Motor neuron (in vitro differentiated cells): ENCODE measurements at places on chromosomes 6 and 20.

DNA sequence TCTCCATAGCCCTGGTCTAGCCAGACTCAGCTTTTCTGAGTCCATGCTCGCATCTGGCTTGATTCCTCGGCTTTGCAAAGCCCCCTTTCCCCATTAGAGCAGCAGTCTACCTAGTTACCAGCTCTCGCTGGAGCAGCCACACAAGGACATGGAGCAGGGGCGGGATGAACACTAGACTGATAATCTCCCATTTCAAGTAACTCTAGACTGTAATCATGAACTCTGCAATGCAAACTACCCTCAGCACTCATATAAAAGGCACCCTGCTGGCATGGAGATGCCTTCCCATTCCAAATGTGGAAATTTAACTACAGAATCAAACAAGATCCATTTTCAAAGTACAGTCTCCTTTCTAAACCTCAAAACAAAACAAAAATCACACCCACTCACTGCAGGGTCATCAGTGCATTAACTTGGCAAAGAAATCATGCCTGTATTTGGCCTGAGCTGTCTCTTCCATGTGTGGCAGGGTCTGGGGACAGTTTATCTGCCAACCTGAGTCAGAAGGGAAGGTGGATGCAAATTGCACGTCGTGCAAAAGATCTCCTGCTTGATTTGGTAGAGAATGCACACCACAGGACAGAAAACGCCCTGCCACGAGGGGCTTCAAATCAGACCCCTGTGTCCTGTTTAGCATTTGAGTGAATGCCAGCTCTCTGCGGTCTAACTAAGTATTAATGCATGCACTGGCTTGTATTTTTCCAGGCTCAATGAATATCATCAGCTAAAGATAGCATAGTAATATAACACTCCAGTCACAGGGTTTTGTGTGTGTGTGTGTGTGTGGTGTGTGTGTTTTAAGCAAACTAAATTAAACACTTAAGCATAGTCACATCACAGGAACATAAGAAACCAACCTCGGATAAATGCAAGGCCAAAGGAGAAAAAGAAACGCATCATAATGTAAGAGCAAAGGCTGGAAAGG lies 85.3 kb downstream of the MYLK4 start:
- peak; percentile 88 for ATAC-seq

DNA sequence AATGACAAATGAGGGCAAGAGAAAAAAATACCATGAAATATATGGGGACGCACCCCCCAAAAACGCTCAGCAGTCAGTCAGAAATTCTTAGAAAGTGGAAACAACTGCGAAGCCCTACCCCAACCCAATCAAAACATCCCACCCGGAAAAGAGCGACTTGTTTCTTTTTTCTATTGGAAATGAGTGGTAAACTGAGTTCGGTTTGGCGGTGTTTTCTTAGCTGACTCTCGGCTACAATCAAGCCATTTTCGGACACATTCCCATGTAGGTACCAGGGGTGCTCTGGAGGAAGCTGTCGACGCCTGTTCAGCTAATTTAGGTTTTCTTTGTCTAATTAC lies 1.9 kb upstream of the FOXF2 start:
- ATAC-seq, result no peak

DNA sequence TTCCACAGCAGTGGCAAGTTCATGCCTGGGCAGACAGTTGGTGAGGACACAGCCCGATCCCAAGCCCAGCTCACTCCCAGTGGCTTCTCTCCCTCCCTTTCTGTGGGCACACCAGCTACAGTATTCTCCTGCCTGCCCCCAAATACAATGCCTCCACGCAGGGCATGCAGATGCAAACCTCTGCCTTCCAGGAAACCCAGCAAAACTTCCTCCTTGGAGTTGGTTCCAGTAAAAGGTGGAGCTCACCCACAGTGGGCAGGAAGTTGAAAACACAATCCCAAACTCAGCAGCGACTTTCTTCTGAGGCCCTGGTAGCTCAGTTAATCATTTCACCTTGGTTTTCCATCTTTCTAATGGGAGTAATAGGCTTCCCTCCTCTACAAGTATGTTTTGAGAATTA lies 93.7 kb downstream of the LY86 start:
- ATAC-seq, result no peak

DNA sequence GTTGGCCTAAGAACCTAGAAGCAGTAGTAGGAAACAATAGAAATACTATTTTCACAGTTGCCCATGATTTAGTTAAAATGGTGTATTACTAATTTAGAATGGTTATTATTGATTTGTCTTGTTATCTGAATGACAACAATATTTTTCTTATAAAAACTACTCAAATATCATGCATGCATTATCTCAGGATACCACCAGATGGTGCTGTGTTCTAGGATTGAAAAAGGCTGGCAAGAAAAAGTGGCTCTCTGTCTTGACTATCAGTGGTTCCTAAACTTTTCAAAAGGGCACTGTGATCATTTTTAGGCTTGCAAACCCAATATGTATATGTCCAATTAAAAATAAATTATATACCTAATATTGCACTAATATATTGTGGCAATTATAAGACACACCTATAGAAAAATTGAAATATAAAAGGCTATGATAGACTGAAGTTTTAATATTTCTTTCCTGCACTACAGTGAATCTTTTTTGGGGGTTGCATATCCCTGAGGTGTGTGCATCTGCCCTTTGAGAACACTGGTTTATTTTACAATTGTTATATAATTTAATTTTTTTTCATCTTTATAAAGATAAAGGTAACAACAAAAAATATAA lies 131.7 kb upstream of the MLIP start:
- ATAC-seq, result no peak

- ATAC-seq, result no peak
These were observed 27.9 kb upstream of the HDAC2 start for GRCh38 chr6:113998811-113999210.

- no peak for ATAC-seq
These were observed 1.4 kb upstream of the PRDM13 start for GRCh38 chr6:99605074-99605734.

GRCh38 chr6:36851149-36851614 lies 11.9 kb upstream of the CPNE5 start:
- ATAC-seq, result no peak

DNA sequence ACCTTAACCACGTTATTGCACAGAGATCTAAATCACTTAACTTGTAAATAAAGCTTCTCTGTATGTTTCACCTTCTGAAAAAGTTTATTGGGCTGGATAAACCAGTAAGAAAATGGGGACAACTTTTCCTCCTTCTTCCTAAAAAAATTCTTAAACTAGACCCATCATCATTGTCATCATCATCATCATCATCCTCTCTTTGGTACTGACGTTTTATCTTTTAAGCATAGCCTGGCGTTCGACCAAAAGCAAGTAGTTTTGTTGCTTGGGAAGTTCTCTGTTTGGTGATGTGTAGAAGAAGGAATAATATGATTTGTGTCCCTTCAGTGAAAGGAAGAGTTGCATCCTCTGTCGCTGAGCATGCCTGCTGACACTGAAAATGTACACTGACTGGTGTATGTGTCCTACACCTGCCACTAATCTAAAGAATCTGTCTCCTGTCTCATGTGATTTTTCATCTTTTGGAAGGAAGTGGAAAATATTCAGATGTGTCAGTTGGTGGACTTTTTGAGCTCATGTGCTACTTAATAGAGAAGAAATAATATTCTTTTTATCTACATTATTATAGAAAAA lies 2.5 kb downstream of the CLVS2 start:
- ATAC-seq, result no peak

- no peak for ATAC-seq
These were observed 2.1 kb upstream of the SPDEF start for GRCh38 chr6:34558172-34558714.

- ATAC-seq, result peak; percentile 89
These were observed 169.9 kb downstream of the EDN1 start for GRCh38 chr6:12459945-12460661.

GRCh38 chr6:117496383-117496990 lies 14.0 kb downstream of the DCBLD1 start:
- ATAC-seq, result no peak

DNA sequence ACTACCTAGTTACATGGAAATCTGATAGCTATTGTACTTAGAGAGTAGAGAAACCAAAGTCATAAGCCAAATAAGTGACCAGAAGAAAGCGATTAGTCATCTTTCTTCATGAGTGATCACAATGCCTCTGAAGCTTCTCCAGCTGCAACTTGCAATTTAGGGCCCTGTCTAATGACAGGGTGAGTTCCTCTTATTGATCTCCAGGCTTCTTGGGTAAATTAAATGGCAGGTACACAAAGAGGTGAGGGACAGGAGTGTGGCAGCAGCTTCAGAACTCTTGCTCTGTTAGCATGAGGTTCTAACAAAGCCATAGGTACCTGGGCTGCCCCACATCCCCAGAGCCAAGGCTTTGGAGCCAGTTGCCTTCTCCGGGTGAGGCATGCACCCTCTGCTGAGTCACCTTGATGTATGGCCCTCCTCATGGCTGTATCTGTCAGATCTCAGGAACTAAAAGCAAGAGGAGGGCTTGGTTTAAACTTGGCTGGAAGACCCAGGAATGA lies 60.8 kb downstream of the PRDM1 start:
- ATAC-seq, result peak; percentile 20

GRCh38 chr6:20415712-20416454 lies 14.2 kb downstream of the E2F3 start:
- no peak for ATAC-seq

DNA sequence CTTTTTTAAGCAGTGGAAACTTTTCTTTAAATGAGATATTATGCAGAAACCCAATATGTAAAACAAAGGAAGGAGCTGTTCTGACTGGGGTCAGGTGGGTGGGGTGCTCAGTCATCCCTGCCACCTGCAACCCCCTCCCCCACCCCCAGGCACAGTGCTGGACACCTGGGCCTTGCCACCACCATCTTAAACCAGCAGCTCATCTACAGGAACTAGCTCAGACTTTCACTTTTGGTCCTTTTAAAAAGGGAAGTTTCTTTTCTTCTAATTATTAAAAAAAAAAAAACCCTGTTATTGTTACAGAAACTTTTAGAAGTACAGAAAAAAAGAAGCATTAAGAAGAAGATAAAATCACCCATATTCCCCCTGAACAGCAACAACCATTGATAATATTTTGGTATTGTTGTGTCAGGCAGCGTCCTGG lies 37.1 kb downstream of the PPP1R16B start:
- no peak for ATAC-seq

- no peak for ATAC-seq
These were observed 36.1 kb downstream of the GABRR2 start for GRCh38 chr6:89278956-89279355.

DNA sequence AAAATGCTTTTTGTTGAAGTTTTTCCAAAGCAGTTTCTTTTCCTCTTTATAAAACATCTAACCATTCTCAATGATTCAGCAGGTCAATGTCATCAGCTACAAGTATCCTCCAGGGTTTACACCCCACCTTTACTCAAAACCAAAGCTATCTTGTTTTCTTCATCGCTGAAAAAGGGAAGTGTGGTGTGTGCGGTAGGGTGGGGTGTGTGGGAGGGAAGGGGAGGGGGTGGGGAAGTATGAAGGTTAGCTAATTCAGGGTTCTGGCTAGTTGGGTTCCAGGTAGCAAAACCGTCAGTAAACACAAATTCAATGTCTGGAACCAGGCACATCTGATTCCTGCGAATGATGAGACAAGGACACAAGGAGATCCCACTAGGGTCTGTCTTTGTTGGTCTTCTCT lies 189.6 kb downstream of the GJA10 start:
- no peak for ATAC-seq

- peak; percentile 45 for ATAC-seq
These were observed 33.4 kb downstream of the CTNNBL1 start for GRCh38 chr20:37726971-37727956.

DNA sequence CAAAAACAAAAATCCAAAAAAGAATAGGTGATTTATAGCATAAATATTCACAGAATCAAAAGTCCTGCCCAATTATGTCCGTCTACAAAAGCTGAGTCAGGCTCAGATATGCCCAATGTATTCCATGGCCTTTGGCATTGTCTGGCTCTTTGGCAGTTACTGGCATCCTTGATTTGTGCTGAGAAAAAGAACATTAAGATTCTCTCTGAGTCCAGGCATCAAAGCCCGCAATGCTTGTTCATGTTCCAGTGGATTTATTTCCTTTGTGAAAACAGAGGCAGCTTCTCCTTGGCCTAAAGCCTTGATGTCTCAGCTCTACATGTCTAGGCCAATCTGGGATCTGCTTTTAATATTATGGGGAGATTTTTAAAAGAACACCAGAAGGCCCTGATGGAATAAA lies 76.1 kb upstream of the SLC4A11 start:
- ATAC-seq, result no peak

DNA sequence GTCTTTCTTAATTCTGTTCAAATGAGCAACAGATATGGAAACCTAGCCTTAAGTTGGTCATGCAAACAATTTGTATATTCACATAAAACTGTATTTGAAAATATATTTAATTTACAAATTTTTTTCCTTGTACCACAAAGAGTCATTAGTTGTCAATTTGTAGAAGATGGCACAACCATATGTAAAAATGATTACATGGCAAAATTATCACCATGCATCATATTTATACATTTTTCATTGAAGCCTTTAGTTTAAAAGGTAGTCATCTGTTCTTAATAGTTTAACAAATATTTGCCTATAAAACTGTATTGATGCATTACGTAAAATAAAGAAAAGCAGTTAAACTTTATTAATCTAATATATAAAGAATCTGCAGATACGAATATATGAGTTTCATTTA lies 1306.8 kb upstream of the ADGRB3 start:
- ATAC-seq, result no peak

GRCh38 chr6:66128656-66129055 lies 421.6 kb upstream of the EYS start:
- no peak for ATAC-seq

- no peak for ATAC-seq
These were observed 9.7 kb downstream of the MRPL14 start for GRCh38 chr6:44117397-44118128.

DNA sequence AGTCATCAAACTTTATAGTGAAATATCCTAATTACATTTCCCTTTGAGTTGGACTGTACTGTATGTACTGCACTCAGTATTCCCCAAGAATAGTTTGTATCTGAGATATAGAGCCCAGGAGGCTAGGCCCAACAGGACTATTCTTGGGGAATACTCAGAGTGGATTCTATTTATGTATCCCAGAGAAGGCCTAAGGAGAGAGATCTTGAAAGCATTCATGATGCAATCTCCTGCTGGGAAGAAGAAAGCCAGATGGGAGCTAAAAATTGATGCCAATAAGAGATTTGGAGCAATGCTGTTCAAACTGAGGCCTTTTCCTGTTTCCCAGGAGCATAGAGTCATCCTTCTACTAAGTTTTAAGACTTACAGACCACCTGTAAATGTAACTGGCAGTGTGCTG lies 452.1 kb upstream of the PLCB4 start:
- ATAC-seq, result no peak

DNA sequence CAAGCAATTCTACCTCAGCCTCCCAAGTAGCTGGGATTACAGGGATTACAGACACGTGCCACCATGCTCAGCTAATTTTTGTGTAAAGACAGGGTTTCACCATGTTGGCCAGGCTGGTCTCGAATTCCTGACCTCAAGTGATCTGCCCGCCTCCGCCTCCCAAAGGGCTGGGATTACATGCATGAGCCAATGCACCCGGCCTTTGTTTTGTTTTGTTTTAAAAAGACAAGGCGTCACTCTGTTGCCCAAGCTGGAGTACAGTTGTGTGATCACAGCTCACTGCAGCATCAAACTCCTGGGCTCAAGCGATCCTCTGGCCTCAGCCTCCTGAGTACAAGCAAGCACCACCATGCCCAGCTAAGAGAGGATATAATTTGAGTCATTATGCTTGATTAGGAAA lies 5.4 kb downstream of the SERINC3 start:
- no peak for ATAC-seq
